ENCODE measurements at places on chromosomes 1 and 21. TPM values are rescaled to one million over a fixed set of nuclear protein-coding genes. Genes with fewer than 3 reads are reported as not detected.
A peak's percentile ranks its signal among the peaks of the same experiment; 100 is the strongest.

DNA sequence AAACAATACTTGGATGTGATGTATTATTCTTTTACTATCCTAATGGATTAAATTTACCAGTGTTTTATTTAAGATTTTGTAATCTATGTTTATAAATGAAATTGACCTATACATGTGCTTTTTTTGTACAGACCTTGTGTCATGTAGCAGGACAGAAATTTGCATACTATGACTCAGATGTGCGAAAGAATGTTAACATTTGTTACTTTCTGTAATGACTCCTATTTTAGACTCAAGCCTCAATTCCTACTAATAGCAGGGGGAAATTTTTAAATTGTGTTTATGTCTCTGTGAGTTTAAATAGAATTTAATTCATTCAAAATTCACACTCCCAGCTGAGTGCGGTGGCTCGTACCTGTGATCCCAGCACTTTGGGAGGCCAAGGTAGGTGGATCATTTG, 21.8 kb upstream of the RIMKLA start:
- H3K4me3 ChIP-seq: no peak overlapping the region
- no peak for DNase-seq
- H3K4me1 ChIP-seq: no peaks in the 10 kb centered on the region
- H3K27ac ChIP-seq: no peak overlapping the region
- H3K27me3 ChIP-seq: no peaks in the 10 kb centered on the region
- H3K36me3 ChIP-seq: no peaks in the 10 kb centered on the region

DNA sequence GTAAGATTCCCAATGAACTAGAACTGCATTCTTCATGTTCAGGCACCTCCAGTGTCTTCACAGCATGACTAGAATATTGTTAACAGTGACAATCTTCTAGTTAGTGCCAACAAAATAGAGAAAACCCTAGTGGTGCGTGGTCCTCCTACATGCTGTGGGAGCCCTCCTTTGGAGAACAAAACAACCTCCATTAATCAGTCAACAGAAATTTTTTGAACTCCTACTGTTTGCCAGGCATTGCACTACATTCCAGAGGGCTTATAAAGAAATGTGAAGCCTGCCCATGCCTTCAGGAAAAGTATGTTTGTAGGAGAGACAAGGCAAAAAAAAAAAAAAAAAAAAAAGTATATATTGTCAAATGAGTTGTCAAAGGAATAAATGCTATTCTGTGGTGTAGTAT, 252.7 kb downstream of the LRRC40 start:
- no peaks in the 10 kb centered on the region for H3K36me3 ChIP-seq
- no peak for DNase-seq
- no peaks in the 10 kb centered on the region for H3K27me3 ChIP-seq
- no peak overlapping the region for H3K27ac ChIP-seq

DNA sequence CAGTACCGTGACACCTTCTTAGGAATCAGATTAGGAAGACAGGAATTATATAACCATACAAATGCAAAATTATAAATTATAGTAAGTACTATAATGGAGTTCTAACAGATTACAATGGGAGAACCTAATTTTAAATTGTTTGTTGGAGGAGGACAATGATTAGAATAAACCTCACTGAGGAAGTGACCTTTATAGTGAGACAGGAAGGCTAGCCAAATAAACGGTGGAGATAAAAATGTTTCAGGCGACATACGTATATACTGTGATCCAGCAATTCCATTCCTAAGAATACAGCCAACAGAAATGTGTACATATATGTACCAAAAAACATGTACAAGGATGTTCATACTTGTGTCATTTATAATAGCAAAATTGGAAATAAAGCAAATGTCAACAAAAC, 15.2 kb downstream of the SYNJ1 start:
- DNase-seq: no peak
- peaks cover 7% of the 10 kb centered on the region for H3K4me1 ChIP-seq
- H3K36me3 ChIP-seq: no peaks in the 10 kb centered on the region
- H3K27ac ChIP-seq: no peak overlapping the region

- DNase-seq: no peak
- H3K27ac ChIP-seq: no peak overlapping the region
- H3K4me1 ChIP-seq: no peaks in the 10 kb centered on the region
Observed at GRCh38 chr1:231940701-231941100, 314.1 kb downstream of the DISC1 start.

DNA sequence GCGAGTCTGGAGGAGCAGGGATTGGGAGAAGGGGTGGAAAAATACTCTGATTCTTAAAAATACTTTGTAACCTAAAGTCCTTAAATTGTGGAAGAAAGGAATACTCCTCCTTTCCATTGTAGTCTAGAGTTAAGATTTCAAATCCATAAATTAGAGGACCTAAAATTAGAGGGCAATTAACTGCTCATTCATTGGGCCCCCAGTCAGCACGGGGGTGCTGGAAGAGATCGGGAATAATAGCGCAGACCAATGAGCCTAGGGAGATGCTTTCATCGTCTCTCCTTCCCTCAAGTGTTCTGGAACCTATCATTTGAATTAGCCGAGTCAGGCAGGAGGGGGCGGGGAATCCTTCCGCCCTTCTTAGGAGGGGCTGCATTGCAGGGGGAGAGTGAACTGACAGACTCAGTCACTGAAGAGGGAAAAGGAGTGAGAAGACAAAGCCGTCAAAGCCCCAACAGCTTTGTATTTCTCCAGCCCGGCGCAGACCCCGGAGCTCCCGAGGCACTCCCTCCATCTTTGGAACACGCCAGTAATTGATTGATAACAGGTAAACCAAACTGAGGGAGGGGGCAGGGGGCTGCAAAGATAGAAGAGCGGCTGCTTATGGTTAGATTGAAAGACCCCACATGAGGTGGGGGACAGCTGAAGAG, at the start of gene MLLT11:
Gene MLLT11 (plus strand): TSS at position 391 of the 650 bp plus-strand sequence. CDS start 6,828 bp downstream, outside the sequence.
- peaks cover 24% of the 10 kb centered on the region for H3K36me3 ChIP-seq
- no peaks in the 10 kb centered on the region for H3K27me3 ChIP-seq
- DNase-seq: peak; percentile 27
- H3K27ac ChIP-seq: peak within 1 kb of the TSS; percentile 90
- peaks cover 31% of the 10 kb centered on the region for H3K4me1 ChIP-seq
- peak within 1 kb of the TSS; percentile 83 for H3K4me3 ChIP-seq

GRCh38 chr1:14604414-14604813, 5.9 kb downstream of the KAZN start:
- no peaks in the 10 kb centered on the region for H3K36me3 ChIP-seq
- DNase-seq: no peak
- H3K27ac ChIP-seq: no peak overlapping the region
- peaks cover 4% of the 10 kb centered on the region for H3K27me3 ChIP-seq
- no peaks in the 10 kb centered on the region for H3K4me1 ChIP-seq

DNA sequence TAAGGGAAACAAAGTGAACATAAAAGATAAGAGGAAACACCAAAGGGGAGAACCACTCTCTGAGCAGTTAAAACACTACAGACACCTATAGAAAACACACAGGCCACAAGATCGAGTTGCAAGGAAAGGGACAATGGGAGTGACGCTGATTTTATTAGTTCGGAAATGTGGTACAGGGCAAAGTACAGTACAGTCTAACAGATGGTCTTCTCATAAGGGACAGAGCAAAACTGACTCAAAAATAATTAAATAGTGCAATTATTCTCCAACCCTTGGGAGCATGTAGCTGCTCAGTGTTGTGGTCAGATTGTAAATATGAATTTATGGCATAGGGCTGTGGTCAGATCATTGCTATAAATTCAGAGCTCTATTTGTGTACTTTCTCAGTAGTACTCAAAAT, 352.0 kb downstream of the USH2A start:
- no peak for DNase-seq
- H3K27me3 ChIP-seq: no peaks in the 10 kb centered on the region
- H3K27ac ChIP-seq: no peak overlapping the region
- no peaks in the 10 kb centered on the region for H3K4me1 ChIP-seq
- H3K4me3 ChIP-seq: no peak overlapping the region
- no peaks in the 10 kb centered on the region for H3K36me3 ChIP-seq

DNA sequence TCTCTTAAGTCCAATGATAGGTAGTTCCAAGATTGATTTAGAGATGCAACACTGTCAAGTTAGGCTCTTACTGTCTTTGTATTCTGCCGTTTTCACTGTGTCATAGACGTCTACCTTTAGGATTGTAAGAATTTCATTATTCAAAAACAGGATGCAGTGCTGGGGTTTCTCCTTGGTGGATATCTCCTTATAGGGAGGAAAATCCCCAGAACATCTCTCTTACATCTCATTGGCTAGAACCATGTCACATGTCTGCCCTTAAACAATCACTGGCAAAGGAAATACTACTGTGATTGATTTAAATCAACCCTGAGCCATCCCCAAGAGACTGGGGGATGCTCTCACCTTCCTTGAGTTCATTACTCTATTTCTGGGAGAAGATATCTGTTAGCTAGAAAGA, 10.9 kb upstream of the FUBP1 start:
- peaks cover 28% of the 10 kb centered on the region for H3K4me1 ChIP-seq
- H3K4me3 ChIP-seq: no peak overlapping the region
- H3K36me3 ChIP-seq: no peaks in the 10 kb centered on the region
- no peak overlapping the region for H3K27ac ChIP-seq
- H3K27me3 ChIP-seq: no peaks in the 10 kb centered on the region
- DNase-seq: no peak

GRCh38 chr1:156502894-156503697, 2.5 kb upstream of the MEF2D start:
- peak; percentile 78 for DNase-seq
- H3K27me3 ChIP-seq: no peaks in the 10 kb centered on the region
- no peaks in the 10 kb centered on the region for H3K36me3 ChIP-seq
- H3K27ac ChIP-seq: peak overlapping the region; percentile 99
- peak overlapping the region; percentile 98 for H3K4me3 ChIP-seq
- peaks cover 39% of the 10 kb centered on the region for H3K4me1 ChIP-seq

- H3K4me3 ChIP-seq: no peak overlapping the region
- H3K27ac ChIP-seq: no peak overlapping the region
- peaks cover 7% of the 10 kb centered on the region for H3K36me3 ChIP-seq
- H3K4me1 ChIP-seq: no peaks in the 10 kb centered on the region
- H3K27me3 ChIP-seq: no peaks in the 10 kb centered on the region
- DNase-seq: no peak
Observed at GRCh38 chr1:54173681-54174080, 20.9 kb upstream of the CDCP2 start.

DNA sequence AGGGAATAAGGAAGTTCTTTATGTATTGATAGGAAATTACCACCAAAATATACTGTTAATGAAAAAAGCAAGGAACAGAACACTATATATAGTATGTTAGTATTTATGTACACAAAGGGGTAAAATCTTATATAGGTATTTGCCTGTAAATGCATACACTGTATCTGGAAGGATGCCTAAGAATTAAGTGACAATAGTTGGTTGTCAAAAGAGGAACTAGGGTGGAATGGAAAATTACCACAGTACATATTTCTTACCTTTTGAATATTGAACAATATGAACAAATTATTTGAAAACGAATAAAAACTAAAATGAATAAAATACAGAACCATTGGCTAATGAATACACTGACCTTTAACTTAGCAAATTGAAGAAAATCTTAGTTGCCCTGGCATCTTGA, 13.6 kb downstream of the ARPC5 start:
- no peak overlapping the region for H3K27ac ChIP-seq
- no peak for DNase-seq
- H3K36me3 ChIP-seq: no peaks in the 10 kb centered on the region
- H3K27me3 ChIP-seq: no peaks in the 10 kb centered on the region
- H3K4me1 ChIP-seq: peaks cover 8% of the 10 kb centered on the region
- no peak overlapping the region for H3K4me3 ChIP-seq

GRCh38 chr1:113205980-113206766, 133.2 kb downstream of the LRIG2 start:
- H3K27ac ChIP-seq: no peak overlapping the region
- DNase-seq: no peak
- H3K4me3 ChIP-seq: no peak overlapping the region
- peaks cover 3% of the 10 kb centered on the region for H3K27me3 ChIP-seq

DNA sequence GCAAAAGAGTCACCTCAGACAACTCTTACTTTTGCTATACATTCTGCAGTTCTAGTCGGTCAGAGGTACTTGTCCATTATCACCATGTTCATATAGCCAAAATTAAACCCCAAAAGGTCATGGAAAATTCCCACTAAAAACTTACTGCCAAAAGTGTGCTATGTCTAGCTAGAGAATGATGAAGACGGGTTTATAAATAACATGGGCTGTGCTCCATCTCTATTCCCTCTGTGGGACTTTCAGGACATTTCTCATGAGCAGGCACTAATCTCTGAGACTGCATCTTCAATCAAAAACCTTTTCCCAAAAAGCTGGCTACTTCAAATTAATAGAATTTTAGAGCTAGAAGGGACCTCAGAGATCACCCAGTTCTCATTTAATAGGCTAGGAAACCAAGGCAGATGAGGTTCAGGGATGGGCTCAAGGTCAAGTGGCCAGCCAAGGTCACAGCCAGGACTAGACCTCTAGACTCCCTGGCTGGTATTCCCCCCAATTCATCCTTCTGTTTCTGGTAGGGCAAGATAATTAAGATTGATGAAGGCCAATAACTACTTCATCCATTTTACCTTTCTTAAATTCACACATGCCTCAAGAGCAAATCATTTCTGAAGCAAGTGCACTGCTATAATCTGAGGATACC, 21.0 kb upstream of the MOB3C start:
- H3K36me3 ChIP-seq: peaks cover 10% of the 10 kb centered on the region
- peak overlapping the region; percentile 36 for H3K27ac ChIP-seq
- H3K4me3 ChIP-seq: no peak overlapping the region
- no peak for DNase-seq
- H3K27me3 ChIP-seq: no peaks in the 10 kb centered on the region
- peaks cover 4% of the 10 kb centered on the region for H3K4me1 ChIP-seq

DNA sequence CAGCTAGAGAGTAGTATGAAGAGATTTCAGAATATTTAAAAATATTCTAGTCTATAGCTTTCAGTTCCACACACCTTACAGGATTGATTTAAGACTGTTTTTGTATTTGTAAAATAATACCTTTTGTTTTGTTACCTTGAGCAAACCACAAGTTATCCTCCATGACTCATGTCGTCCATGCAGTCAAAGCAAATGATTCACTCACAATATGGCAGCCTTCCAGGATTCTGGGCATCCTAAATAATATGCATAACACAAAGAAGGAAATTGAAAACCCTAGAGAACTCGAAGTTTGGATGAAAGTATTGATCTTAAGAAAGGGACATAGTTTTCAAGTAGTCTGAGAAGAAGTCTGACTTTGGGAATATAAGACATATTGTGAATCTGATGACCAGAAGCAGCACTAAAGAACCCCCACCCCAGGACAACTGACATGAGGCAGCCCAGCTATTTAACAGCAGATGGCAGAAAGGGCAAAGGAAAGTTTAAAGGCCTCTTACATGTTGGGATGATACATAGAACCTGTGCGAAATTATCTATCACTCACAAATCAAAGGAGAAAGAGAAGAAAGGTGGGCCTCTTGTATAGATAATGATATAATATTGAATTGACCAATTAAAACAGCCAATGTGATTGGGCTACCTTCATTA, 857.9 kb downstream of the BRINP3 start:
- no peaks in the 10 kb centered on the region for H3K36me3 ChIP-seq
- no peak overlapping the region for H3K27ac ChIP-seq
- no peaks in the 10 kb centered on the region for H3K4me1 ChIP-seq
- H3K27me3 ChIP-seq: no peaks in the 10 kb centered on the region
- H3K4me3 ChIP-seq: no peak overlapping the region
- DNase-seq: no peak

GRCh38 chr1:85229574-85230097, 28.8 kb upstream of the SYDE2 start:
- H3K27ac ChIP-seq: no peak overlapping the region
- no peak for DNase-seq
- H3K4me1 ChIP-seq: peaks cover 5% of the 10 kb centered on the region
- H3K4me3 ChIP-seq: no peak overlapping the region
- H3K27me3 ChIP-seq: no peaks in the 10 kb centered on the region

The TMEM269 gene
- polyA plus RNA-seq: 0.07 TPM

The TRAF3IP3 gene
- 0.35 TPM for polyA plus RNA-seq

The KCNE2 gene
- 0.12 TPM for polyA plus RNA-seq

The MROH9 gene
- not detected for polyA plus RNA-seq
